SJSA1 (cell line): ENCODE measurements at places on chromosomes 7 and 10.

- no peak for DNase-seq
These were observed 50.6 kb downstream of the ABLIM1 start for GRCh38 chr10:114607358-114607998.

- DNase-seq: peak; percentile 28
These were observed 4.3 kb downstream of the AOC1 start for GRCh38 chr7:150856303-150857275.

DNA sequence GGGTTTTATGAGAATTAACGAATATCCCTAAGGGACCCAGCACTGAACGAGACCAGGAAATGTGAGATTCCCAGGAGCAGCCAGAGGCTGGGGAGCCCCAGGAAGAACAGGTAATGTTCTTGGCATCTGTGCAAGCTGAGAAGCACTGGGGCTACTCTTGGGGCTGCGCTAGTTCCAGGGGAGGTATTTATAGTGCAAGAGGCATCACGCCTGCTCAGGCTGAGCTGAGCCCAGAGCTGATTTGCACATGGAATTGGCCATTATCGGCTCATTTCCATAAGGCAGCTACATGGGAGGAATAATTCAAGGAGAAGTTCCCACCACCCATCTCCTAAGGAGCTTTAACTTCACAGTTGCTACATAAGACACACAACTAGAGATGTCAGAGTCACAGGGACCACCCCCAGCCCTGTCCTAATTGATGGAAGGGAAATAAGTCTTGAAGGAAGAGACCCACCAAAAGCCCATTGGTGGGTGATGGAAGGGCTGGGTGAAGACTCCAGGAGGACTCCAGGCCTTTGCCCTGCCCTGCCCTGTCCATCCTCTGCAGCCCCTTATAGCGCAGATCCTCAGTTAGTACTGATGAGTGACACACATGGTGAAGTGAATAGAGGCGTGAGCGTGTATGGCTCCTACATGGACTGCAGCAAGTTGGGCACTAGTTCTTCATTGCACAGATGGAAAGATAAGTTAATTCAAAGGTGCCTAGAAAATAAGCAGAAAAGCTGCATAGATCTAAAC lies 178.9 kb downstream of the GRID1 start:
- DNase-seq: no peak

GRCh38 chr10:13788711-13789447 lies 202.1 kb downstream of the PRPF18 start:
- DNase-seq: no peak

DNA sequence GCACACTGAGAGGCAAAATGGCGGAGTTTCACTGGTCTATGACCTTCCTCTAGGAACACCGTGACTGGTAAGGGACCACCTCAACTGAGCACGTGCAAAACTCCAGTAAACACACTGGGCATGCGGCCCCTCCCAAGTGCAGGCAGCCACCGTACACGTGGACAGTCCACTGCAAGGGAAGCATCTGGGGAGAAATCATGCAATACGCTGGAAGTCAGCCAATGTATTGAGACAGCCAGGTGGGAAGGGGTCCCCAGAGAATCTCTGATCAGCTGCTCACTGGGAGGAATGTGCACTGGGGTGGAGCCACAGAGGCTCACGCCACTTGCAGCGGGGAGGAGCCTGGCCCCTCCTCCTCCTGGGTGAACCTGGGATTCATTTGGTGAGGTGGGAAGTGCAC lies 49.3 kb downstream of the CFAP46 start:
- DNase-seq: no peak

- no peak for DNase-seq
These were observed 5.3 kb downstream of the MMRN2 start for GRCh38 chr10:86952106-86952505.

DNA sequence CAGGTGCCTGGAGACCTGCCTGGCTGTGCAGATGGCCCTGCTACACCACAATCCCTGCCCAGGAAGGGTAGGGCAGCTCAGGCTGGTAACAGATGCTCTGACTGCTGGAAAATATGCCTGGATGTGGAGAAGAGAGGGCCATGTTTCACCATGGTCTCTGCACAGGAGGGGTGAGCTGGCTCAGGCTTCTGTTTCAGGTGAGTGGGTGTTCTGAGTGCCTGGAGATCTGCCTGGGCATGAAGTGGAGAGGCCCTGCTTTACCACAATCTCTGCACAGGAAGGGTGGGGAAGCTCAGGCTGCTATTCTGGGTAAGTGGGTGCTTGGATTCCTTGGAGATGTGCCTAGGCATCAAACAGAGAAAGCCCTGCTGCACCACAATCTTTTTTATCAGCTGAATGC lies 350.1 kb downstream of the KIF20B start:
- DNase-seq: no peak

GRCh38 chr7:77570330-77571011 lies 33.4 kb downstream of the PTPN12 start:
- no peak for DNase-seq

DNA sequence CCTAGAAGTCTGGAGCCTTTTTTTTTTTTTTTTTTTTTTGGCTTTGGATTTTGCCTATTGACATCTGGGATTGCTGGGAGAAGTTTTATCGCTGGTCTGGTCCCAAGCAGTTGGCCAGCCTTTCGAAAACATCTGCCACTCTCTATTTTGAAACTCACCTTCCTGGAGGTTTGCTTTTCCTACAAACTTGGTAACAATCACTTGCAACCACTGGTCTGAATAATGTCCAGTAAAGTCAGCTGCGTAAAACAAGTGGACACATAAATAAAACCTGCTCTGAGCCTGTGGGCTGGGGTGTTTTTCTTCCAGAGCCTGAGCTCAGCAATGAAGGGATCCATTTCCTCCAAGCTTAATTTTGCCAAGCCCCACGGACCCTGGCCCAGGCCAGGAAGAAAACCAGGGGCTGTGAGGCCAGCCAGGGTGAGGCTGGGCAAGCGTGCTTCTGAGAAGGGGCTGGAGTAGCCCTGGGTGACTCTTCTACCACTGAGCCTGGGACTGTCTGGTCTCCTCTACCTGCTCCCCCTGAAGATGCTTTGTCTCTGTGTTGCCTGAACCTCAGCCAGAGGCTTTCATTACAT lies 202.2 kb downstream of the GFRA1 start:
- DNase-seq: no peak

- DNase-seq: no peak
These were observed 124.0 kb downstream of the CELF2 start for GRCh38 chr10:11141571-11142091.

GRCh38 chr10:28938745-28939144 lies 261.4 kb downstream of the BAMBI start:
- DNase-seq: no peak

GRCh38 chr10:107847620-107848019 lies 683.1 kb upstream of the SORCS1 start:
- no peak for DNase-seq

- no peak for DNase-seq
These were observed 42.4 kb downstream of the REEP3 start for GRCh38 chr10:63563623-63564022.

DNA sequence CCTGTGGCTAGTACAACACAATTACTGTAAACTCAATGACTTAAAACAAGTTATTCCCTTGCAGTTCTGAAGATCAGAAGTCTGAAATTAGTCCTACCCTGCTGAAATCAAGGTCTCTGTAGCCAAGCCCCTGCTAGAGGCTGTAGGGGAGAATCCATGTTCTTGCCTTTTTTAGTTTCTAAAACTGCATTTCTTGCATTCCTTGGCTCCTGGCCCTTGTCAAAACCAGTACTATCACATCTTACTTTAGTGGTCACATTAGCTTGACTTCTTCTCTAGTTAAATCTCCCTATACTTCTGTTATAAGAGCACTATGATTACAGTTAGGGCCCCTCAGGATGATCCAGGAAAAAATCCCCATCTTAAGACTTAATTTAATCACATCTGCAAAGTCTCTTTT lies 567.0 kb downstream of the GFRA1 start:
- no peak for DNase-seq

DNA sequence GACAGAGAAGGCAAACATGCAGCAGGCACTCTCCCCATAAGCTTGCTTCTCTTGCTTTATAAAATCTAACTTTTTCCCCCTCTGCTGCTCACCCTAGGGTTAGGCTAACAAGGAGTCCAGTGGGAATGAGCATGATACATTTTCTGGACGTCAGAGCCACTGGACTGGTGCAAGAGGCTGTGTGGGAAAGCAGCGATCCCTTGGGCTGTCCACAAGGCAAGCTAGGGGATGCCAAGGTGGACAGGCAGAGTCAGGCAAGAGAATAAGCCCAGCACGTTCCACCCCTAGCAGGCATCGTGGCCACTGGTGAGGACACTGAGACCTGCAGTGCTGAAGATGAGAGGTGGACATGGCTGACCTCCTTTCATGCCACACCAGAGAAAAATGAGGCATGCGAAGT lies 290.9 kb upstream of the ZMIZ1 start:
- no peak for DNase-seq

- DNase-seq: no peak
These were observed 113.1 kb downstream of the ADARB2 start for GRCh38 chr10:1624240-1624639.

DNA sequence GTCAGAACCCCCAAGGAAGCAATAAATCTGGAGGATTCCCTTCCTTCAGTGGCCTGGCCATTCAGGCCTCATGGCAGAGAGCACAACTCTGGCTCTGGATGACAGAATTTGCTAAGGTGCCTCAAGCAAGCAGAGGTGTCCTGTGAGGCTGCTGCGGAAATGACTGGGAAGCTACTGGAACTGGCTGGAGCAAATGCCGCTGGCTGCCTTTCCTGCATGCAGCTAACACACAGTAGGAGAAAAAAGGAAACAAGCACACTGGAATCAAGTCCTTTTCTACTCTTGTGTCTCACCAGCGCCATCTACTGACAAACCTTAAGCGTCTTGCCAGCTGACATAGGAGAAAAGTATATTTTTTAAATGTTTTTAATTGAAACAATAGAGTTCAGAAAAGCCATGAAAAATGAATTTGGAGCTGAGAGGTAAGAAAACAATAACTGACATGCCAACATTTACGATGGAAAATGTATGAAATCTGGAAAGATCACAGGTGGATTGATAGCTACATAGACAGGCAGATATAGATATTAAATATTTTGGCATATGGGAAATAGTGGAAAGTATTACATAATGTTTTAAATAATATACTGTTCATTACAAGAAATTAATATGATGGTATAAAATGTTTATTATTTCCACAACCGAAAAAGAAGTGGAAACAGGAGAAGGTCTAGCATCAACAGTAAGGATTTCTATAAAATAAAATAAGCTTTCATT lies 951.6 kb downstream of the ANKRD7 start:
- DNase-seq: peak; percentile 33

GRCh38 chr7:1163121-1163520 lies 3.1 kb upstream of the ZFAND2A start:
- DNase-seq: no peak

DNA sequence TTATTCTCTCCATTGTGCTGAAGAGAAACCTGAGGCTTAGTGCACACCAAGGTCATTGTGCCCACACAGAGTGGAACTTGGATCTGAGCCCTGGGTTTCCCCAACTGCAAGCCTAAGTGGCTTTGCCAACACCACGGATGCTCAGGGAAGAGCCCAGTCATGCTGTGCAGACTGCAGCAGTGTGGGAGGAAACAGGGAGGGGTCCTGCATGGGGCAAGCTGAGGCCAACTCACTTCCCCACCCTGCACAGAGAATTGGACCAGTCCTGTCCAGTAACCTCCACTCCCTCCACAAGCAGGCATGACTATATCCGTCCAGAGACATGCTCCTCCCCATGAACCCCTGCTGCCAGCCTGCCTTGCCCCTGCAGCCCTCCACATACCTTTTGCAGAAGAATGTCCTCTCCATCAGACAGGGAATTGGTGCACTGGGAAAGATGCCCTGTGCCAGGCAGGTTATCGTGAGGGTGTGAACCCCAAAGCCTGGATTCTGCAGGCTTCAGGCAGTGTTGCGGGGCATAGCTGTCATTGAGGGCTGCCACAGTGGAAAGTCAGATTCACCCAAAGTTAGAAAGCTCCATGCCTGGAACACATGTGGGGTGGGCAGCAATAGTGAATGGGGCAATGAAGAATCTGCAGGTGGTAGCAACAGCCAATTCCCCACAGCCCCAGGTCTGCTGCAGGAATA lies 44.9 kb downstream of the DRGX start:
- DNase-seq: peak; percentile 34

DNA sequence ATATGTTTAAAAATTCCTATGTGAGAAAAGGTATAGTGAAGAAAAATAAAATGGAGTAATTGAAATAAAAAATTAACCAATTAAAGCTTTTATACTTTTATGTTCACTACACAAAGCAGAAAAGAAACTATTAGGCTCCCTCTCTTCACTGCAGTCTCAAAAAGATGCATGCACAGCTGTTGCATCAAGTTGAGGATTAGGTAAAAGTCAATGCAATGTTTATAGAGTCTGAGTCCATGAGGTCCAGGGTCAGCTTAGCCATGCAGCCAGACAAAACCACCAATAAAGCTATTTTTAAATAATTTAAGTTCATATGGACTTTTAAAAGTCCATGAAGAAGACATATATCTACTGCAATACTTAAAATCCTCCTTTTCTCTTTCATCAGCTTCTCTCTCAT lies 31.1 kb upstream of the ING3 start:
- no peak for DNase-seq

- no peak for DNase-seq
These were observed 380.9 kb downstream of the LRRTM3 start for GRCh38 chr10:67306588-67307205.

DNA sequence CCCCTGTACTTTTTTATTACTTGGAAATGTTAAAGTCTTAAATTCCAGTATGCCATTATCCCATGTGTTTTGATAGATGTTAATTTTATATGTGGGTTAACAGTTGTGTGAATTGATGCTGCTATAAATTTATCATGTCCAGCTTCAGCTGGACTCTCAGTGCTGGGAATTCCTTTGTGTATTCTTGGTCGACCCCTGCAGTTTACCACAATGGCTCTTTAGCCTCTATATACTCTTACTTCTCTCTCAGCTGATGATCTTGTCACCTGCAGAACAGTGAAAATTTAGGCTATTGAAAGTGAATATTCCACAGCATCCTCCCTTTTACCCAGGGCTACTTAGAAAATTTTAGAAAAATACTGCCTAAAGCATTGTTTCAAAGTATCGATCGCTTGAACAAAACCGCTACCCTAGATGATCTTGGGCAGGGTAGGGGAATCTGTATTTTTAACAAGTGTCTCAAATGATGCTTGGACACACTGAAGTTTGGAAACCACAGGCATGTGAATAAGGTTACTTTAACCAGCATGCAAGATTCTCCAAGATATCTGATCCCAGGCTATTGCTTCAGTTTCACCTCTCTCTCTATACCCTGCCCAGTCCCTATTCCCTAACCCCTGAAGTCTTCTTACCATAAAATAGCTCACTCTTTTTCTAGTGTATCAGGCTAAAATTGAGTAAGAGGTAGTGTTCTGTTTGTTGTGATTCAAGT lies 25.4 kb downstream of the LCOR start:
- DNase-seq: no peak

DNA sequence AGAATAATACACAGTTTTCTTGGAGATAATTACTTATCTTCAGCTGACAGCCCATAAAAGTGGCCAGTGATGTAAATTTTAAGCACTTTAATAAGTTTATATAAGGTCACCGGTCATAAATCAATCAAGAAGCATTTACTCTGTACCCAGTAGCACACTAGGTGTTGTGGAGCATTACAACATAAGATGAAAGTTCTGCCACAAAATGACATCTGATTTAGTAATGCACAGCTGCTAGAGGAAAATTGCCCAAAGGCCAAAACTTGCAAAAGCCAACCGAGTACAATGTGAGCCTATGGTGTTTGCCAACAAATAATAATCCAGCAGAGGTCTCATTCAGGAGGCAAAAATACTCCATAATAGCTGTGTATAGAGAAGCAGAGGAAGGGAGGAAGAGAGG lies 63.6 kb downstream of the GPR37 start:
- DNase-seq: no peak

- no peak for DNase-seq
These were observed 53.1 kb downstream of the VPS41 start for GRCh38 chr7:38855867-38856266.
